SK-N-SH treated with all-trans-retinoic acid at 6 μM for 48 hours (cell line): ENCODE measurements at places on chromosomes 2 and 18.
A peak's percentile ranks its signal among the peaks of the same experiment; 100 is the strongest.

DNA sequence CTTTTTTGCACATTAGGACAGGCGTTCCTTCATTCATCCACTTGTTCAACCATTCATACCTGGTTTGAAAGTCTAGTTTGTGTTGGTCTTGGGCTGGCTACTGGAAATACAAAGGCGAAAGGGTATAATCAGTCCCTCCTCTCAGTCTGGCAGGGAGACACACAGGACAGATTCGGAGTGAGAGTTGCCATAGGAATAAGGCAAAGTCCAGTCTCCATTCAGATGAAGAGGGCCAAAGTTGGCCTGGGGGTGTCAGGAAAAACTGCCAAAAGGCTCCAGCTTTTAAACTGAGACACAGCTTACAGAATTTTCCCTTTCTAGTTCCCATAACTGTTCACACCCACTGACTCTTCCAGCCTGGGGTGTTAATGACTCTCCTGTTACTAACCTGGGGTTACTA lies 96.3 kb upstream of the AQP4 start:
- no peak for ATAC-seq

- 0 out of 3 replicates have a peak, but pooled peaks have one; percentile 9 for ATAC-seq
Observed at GRCh38 chr2:219285894-219286425, 6.8 kb downstream of the DNAJB2 start.

- no peak for ATAC-seq
Observed at GRCh38 chr2:177599956-177600355, 207.4 kb downstream of the AGPS start.

DNA sequence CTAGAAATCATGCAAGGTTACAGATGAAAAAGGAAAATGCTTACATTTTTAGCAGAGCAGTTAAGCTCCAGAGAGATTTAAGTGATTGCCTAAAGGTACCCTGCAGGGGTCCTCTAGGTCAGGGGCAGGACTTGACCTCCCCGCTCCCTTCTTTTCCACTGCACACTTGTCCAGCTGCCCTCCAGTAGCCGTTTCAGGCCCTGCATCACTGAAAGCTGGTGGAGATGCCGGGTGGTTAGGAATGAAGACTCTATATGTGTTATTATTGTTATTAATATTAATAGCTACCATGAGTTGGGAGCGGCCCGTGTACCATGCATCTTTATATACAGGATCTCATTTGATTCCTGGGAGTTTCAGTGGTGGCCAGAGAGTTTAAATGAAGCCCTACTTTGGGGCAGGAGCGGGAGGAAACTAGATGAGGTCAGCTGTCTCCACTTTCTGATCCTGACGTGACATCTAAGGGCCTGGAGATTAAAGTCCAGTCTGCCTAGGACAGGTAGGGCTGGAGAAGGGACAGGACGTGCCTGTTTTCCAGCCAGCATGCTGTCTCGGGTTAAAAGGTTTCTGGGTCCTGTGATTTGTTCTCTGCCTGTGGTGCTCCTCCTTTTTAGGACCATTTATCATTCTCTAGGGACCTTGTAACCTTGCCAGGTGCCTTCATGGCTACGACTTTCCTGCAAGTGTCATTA lies 2.1 kb downstream of the TMEM37 start:
- no peak for ATAC-seq

- no peak for ATAC-seq
Observed at GRCh38 chr2:147808520-147808919, 36.3 kb upstream of the ACVR2A start.

DNA sequence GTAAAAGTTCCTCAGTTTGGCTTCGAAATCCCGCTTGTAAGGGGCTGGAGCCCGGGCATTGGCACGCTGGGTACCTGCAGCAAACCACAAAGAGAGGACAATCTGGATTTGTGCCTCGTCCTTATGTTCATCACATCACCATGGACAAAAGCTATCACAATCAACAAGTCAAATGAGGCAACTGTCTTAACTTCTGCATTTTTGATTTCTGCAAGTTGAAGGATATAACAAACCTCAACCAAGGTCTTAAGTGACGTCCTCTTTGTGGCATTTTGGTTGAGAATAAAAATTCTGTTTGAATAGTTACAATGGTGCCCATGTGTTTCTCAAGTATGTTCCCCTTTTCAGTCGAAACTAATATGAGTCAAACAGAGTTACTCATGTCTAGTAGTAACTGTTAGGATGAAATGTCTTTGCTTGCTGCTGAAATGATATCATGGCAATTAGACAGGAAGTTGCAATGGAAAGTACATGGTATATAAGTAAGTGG lies 70.8 kb upstream of the STK17B start:
- ATAC-seq = no peak

- ATAC-seq = no peak
Observed at GRCh38 chr2:151733771-151734672, at the start of gene NEB. TSS of gene NEB (minus strand) at chr2:151734476. CDS start at chr2:151733156, 1,320 bp downstream.

DNA sequence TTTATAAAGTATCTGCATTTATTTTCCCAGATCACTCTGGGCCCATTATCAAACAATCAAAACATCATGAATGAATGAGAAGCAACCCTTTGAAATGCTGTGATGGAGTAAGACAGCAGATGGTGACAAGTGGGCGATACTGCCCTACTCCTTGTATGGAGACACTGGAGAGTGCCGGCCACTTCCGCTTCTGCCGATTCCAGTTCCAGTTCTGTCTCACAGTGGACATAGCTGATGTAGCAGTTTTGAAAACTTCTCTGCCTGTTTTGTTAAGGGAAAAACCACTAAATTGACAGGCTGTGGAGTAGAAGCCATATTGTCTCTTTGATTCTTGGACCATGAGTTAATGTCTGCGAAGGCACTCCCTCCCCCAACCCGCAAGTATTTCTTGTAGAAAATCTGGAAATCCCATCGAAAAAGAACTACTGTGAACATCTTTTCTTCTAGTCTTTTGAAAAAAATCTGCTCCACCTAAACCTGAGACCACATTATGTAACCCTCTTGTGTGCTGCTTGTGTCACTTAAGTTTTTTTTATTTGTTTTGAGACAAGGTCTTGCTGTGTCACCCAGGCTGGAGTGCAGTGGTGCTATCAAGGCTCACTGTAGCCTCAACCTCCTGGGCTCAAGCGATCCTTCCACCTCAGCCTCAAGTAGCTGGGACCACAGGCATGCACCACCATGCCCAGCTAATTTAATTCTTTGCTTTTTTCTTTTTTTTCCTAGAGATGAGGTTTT lies 133.5 kb downstream of the TANC1 start:
- no peak for ATAC-seq

GRCh38 chr2:209380293-209380692 lies 43.6 kb upstream of the MAP2 start:
- ATAC-seq = no peak

DNA sequence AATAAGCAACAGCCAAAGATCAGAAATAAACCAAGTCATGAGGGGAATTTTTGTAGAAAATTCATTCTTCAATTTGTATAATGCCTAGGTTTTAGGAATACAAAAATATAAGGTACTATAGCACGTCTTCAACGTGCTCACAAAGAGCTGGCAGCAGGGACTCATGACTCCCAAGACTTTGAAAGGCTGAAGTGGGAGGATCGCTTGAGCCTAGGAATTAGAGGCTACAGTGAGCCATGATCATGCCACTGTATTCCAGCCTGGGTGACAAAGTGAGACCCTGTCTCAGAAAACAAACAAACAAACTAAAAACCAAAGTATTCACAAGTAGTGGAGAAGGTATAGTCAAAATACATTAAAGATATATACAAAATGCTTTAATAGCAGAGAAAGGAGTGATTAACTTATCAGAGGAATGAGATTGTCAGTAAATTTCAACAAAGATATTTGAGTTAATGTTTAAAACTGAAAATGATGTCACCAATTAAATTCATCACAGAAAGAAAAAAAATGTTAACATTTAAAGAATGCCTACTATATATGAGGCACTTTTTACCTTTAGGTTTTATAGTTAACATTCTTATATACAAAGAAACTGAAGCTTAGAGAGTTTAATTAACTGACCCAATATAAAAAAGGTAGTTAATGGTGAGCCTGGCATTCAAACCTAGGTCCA lies 3.2 kb downstream of the WDR33 start:
- ATAC-seq = no peak

DNA sequence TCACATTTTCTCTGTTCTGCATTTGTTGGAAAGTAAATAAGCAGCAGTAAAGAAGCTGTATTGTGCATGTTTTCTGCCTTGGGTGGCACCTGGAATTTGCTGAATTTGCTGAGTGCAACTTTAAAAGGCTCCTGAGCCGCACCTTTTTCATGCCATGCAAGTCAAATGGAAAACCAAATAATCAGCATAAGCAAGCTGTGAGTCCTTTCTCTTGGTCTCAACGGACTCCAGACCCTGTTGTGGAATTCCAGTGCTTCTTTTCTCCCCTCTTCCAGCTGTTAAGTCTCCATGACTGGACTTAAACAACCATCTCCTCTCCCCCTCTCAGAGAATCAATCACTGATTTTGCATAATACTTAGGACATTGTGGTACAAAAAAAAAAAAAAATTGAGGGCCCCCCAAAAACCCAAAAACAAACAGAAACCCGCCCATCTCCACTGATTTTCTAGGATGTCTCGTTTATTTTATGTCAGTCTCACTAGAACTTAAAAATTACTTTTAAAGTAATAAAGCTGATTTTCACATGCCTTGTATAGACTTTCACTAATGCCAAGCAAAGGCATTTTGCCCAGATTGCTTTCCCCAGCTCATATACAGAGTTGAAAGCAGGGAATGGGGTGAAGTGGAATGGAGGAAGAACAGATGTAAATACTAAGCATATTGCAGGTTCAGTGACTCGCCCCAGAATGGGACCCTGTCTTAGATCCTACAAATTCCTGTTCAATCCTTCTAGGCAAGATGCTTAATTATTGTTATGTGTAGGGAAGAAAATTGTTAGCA lies 5.1 kb upstream of the CETN1 start:
- no peak for ATAC-seq

- peak; percentile 55 for ATAC-seq
Observed at GRCh38 chr2:17470855-17471641, 47.2 kb downstream of the RAD51AP2 start.

DNA sequence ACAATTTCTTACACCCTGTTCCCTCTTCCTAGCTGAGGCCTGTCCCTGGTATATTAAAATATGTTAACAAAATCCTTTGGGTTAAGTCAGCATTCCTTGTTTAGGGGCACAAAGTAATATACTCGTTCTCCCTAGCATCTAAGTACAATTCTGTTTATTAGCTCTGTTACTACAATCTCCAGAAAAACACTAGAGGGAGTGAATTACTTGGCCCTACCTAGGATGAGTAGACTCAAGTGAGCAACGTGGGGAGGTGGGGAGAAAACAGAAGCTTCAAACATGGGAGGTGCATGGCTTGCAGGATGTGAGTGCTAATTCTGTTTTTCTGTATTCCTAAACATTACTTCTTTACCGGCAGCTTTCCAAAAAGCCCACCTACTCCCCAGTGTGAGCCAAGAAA lies 89.7 kb downstream of the FSIP2 start:
- ATAC-seq = no peak

DNA sequence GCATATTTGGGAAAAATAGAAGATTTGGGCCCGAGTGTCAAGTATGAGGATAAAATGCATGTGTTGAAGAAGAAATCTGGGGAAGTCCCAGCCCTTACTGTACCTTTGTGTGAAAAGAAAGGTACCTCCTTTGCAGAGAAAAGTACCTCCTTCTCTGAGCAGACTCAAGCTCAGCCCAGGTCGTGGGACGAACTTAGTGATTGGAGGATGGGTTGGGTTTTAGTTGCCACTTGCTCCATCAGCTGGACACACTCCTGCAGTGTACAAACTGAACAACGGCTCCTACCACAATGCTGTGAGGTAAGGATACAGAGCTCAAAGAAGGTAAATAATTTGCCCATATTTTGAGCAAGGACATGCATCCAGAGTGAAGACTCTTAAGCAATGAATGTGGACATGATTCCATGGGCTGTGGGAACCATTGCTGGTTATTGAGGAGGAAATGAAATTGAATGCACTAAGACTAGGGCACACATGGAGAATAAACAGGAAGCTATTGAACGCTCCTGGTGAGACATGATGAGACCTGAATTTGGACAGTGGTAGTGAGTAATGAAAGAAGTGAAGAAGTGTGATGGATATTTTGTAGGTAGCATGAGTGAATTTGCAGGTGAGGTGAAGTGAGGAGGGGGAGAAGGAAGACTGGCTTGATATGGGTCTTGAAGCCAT lies 49.8 kb upstream of the IL1RL1 start:
- ATAC-seq = no peak

GRCh38 chr2:203787979-203788378 lies 79.6 kb upstream of the CTLA4 start:
- no peak for ATAC-seq

GRCh38 chr2:70357684-70358071 lies 55.8 kb upstream of the FAM136A start:
- ATAC-seq = no peak

DNA sequence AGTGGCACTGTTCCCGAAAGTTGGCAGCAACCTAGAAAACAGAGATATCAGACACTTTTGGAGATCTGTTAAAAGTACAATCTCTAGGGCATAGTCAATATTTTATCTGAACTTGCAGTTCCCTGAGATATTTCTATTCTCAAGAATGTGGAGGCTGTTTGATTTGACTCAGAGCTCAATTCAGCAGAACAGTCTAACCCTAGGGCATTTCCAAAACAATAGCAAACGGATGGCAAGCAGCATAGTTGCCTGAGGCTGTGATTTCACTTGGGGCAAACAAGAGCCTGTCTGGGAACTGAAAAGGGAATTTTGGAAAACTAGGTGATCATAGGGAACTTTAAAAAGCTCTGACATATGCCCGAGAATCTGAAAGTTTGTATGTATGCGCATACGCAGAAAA lies 772.8 kb upstream of the LRRTM1 start:
- ATAC-seq = no peak

DNA sequence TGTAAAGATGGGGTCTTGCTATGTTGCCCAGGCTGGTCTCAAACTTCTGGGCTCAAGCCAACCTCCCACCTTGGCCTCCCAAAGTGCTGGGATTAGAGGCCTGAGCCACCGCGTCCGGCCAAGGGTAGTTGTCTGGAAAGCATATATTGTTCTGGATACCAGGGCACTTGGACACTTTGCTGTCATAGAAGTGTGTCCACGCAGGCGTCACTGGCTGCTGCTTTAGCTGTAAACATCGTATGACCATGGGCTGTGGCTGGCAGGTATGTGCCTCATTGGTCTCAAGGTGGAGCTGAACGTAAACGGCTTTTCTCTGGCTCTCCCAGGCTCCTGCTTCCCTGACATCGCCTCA lies 3.2 kb upstream of the GPR35 start:
- ATAC-seq = no peak

DNA sequence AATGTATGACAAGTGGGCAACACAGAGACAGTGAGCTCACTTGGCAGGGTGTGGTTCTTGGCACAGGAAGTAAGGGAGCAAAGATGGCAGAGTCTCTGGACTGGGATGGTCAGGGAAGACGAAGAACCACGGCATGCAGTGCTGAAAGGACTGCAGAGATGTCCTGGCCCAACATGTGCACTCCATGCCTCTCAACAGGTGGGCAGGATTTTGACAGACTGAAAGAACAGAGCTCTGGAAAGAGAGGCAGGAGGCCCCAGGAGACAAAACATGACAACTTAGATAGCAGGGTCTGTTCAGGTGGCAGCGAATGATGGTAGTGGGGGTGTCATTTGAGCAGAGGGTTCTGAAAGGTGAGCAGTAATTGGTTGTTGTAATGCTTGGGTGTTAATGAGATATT lies 180.3 kb downstream of the FHOD3 start:
- ATAC-seq = no peak

DNA sequence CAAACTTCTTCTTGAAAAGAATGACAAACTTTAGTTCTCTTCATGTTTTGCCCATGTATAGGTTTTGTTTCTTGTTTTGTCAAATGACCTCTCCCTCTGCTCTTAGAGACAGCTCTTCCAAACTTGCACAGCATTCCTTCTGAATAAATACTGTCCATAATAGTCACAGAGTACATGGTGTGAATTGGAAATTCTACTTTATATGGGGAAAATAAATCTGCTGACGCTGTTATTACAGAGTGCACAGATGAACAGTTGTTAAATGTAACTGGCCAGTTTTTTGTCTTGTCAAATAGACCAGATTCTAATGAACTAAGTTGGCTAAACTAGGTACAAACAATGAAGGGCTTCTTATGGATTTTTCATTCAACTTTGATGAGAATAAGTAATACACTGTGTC lies 115.8 kb upstream of the DTNA start:
- no peak for ATAC-seq
